HCEC 1CT (cell line): ENCODE measurements at places on chromosomes 7 and 10.
A peak's percentile ranks its signal among the peaks of the same experiment; 100 is the strongest.

DNA sequence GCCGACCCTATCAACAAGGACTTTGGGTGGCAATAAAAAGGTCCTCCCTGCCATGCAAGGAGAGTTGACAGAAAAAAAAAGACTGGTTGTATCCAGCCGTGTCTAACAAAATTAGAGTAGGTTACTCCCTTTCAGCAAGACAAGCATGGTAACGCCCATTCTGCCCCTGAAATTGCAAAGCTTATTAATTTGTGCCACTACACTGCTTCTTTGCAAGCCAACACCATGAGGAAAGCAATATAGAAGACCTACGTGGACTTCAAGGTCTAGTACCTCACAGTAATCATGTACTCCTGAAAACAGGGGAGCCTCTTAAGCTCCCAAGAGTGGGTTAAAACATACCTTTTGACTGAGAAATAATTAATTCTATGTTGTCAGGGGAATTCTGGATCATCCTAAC, 90.3 kb downstream of the FRMPD2 start:
- no peak for DNase-seq

- no peak for DNase-seq
Observed at GRCh38 chr10:114279901-114280644, 41.0 kb downstream of the VWA2 start.

DNA sequence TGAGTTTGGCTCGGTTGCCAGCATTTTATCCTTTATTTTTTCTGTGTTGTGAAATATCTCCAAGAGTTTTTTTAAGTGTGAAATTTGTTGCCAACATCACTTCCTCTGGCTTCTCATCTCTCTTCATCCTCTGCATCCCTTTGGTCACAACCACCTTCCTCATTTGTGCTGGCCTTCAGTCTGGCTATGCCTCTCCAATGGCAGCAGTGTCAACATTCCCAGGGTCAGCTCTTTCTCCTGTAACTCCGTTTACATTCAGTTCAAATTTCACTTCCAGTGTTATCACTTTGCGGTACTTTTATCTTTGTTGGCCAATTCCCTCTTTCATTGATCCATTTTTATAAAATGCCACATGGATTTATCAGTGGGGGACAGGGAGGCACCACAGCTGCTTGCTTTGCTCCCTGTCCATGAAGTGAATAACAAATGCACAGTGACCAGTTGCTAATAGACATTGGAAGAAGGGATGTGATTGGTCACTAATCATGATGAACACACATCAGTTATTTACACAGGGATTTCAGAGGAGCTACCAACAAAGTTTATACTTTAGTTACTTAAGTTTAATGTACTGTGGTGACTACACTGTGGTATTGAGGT, 311.4 kb upstream of the LRGUK start:
- peak; percentile 32 for DNase-seq

DNA sequence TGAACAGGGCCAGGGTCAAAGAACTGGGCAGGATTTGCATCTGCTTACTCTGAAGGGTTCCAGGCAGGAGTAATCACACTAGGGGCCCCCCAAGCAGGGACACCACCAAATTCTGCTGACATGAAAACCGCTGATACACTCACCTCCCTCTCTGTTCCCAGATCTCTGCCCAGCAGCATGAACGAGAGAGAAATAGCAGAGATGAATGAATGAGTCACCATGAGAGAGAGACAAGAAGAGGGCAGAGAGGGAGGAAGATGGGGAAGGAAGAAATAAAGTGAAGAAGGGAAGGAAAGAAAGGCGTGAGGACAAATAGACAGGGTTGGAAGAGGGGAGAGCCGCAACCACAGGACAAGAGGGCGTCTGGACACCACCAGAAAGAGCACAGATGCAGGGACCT, 285.9 kb upstream of the NEBL start:
- no peak for DNase-seq

- no peak for DNase-seq
Observed at GRCh38 chr7:102000123-102000522, 182.7 kb downstream of the CUX1 start.
